ENCODE measurements at places on chromosomes 2 and 18.

DNA sequence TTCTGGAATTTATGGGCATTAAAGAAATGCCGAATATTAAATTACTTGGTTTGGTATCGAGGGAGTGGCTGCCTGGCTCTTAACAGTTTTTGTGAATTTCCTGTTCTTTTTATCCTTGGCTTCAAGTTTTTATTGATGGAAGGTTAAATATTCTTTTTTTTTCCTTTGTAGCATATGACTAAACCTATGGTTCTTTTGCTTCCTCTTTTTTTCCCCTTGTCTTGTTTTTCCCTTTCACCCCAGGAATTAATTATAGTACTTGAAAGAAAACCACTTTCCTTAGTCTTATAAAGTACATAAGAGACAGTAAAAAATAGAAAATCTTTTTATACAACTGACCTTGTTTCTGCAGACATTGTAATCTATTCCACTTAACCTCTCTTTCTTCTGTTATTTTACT lies 42.4 kb downstream of the MGAT5 start:
- no peak for DNase-seq

DNA sequence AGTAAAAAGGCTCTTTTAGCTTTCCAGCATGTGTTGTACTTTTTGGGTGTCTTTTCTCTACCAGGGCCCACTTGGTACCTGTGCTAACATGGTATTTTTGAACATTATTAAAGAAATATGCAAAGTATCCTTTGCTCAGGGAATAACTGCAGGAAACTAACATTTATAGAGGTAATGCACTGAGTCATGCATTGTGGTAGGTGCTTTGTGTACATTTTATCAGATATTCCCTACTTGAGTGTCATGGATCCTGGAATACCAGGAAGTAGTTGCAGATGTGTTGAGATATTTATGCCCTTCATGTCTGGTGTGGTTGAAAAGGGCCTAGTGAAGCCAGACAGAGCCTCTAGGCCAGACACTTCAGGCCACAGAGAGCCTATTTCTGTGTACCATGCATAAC lies 215.5 kb upstream of the CYRIA start:
- no peak for DNase-seq

DNA sequence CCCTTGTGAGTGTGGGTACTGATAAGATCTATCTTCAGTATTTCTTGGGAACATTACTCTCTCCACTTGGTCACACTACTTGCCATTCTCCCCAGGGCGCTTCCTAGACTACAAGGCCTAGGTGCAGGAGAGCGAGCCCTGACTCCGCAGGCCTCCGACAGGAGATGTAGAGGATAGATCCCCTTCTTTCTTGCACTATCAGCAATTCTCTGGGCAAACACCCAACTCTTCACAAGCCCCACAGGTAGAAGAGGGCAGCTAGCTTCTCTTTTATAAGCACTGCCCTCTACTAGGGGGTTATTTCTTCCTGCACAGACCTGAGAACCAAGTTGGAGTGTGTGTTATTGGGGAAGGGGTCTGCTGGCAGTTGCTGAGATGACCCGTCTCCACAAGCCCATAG lies 10.7 kb upstream of the RMDN2 start:
- DNase-seq: no peak

- no peak for DNase-seq
Observed at GRCh38 chr2:8993902-8994278, 9.6 kb downstream of the MBOAT2 start.

DNA sequence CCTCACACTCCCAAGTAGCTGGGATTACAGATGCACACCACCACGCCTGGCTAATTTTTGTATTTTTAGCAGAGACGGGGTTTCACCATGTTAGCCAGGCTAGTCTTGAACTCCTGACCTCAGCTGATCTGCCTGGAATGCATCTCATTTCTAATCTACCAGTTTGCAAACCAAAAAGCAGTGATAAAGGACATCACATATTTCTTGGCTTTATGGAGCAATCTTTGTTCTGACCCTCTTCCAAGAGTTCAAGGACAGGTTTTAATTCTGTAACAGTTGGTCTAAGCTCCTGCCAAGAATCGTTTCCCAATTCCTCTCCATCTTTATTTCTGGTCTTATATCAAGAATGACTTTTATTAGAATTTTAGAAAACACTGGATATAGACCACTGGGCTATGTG lies 67.7 kb downstream of the SLC40A1 start:
- no peak for DNase-seq

DNA sequence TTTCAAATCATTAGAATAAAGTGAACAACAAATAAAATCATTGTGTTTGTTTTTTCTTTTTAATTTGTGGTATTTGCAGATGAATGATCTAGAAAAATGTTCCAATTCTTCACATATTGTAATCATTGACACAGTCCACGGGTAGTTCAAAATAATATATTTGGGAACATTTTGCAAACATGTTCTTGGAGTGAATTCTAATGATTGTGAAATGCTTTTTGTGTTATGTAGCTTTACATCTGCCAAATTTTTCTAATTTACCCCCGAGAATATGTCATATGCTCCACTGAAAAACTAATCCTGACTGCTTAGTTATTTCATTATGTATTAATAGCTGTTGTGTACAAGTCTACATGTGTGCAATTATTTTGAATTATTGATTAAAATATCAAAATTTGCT lies 1468.4 kb upstream of the NXPH2 start:
- no peak for DNase-seq

- DNase-seq: no peak
Observed at GRCh38 chr2:40036241-40036640, 257.2 kb upstream of the THUMPD2 start.

DNA sequence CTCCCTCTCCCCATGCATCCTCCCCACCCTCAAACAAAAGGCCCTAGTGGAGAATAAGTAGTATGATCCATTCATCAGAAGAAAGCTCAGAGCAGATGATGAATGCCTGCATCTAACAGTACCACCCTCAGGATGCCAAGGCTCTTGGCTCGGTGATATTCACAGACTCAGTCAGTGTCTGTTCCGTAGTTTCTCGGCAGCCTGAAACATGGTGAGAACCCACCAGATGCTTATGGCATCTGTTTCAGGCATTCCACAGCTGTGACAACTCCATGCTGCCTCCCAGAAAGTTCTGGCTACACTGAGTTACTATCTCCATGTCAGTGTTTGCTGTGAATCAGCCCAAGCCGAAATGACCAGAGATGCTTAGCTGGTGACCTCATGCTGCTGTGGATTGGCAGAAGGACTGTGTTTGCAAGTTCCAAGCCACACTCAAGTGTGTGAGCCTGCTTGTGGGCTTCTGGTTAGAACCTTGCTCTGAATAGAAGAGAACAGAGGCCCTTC lies 83.9 kb downstream of the WDSUB1 start:
- no peak for DNase-seq

DNA sequence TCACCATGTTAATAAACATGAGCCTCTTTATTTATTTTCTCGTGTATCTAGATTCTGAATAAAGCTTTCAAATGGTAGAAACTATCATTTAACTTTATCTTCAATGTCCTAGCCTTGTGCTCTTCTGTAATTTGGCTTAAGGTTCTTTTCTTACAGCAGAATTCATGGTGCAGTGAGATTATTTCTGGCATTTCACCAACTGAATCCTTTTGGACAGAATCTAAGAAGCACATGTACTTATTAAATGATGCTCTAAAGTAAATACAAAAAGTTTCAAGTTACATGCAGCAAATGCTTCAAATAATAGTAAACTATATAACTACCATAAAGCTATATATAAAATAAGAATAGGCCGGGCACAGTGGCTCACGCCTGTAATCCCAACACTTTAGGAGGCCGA lies 65.9 kb downstream of the AP1S3 start:
- no peak for DNase-seq

DNA sequence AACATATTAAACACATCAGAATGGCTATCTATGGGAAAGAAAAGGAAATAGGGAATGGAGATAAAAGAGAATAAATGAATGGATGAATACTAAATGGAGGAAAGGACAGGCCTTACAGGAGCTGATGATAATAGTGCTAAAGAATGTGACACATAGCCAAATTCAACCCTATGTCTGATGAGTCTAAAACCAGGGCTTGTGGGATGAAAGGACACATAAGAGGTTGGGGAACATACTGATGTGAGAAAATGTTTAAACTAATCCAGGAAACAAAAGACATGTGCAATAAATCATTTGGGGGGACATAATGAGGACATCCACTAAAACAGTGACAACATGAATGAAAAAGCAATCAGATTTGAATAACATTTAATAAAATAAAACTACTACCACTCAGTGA lies 120.0 kb downstream of the DYM start:
- no peak for DNase-seq

GRCh38 chr2:73851274-73851673 lies 22.5 kb downstream of the STAMBP start:
- no peak for DNase-seq

DNA sequence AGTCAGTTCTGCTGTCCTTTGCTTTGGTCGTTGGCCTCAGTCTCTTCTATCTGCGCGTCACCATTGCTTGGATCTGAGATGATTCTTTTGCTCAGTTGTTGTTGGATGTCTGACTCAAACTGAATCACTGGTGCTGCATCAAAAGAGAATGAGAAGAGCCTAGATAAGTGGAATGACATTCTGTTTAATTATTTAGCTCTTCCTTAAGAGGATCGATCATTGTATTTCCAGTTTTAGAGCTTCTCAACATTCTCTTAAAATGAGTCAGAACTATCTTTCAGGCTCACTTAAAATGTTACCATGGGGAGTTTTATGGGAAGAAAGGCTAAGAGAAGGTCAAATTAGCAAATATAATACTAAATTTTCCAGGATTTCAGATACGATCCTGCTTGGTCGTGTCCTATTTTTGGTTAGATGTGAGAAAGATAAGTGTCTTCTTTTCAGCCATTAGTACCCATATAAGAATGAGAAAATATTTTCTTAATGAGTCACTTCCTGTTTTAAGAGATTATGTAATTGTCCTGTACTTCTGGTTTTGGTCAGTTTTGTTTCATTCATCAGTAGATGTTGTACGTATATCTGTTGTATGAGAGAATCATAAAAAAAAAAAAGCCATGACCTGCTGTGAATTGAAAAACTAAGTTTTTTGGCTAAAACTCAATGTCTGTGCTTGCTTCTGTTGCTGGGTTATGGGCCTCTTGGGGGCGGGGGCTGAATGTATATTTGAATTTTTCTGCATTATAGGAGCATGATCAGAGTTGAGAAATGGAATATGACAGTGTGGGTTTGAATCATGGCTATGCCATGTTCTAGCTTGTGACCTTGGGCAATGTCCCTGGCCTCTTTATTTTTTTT lies 31.6 kb upstream of the CASP10 start:
- DNase-seq: no peak

- DNase-seq: no peak
Observed at GRCh38 chr2:239576784-239577685, 176.2 kb upstream of the HDAC4 start.

DNA sequence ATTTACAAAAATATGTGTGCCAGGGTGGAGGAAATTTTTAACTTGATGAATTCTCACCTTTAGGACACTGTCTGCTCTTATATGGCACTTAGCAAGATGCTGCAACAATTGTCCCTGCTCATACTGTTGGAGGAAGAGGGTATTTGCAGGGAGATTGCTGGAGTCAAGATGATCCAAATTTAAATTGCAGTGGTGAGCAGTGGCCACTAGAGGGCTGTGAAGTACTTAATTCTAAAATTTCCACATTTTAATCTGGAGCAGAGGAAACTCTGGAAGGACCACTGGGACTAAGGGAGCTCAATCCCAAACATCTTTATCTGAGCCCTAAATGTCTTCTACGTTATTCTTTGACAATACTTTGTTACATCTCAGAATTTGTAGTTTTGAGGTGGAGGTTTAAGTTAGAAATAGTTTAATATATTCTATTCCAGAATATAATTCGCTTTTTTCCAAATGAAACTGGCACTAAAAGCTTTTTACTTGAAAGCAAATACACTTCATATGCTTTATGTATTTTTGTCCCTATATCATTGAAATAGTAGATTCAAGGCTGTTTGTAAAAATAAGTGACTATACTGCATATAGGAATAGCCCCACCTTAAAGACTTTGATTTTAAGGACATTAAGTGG lies 33.0 kb upstream of the PTH2R start:
- DNase-seq: peak; percentile 49

DNA sequence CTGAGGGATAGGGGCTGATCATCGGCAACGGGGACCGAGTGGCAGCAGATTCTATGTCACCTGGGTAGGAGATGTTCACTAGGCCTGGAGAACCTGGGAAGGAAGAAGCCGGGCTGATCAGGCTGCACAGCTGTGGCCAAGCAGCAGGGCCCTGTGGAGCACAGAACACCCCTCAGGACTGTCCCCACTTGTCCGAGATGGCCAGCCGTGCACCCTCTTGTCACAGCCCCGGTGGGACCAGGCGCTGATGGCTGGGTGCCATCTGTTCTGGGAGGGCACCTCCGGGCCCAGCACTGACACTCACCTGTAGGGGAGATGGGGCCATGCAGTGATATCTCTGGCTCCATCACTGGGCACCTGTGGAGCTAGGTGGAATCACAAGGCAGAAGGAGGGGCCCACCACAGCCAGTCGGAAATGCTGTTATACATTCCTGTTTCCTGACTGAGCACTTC lies 217.9 kb upstream of the RAB6C start:
- DNase-seq: no peak

- no peak for DNase-seq
Observed at GRCh38 chr2:149423630-149424029, 93.2 kb downstream of the LYPD6 start.

DNA sequence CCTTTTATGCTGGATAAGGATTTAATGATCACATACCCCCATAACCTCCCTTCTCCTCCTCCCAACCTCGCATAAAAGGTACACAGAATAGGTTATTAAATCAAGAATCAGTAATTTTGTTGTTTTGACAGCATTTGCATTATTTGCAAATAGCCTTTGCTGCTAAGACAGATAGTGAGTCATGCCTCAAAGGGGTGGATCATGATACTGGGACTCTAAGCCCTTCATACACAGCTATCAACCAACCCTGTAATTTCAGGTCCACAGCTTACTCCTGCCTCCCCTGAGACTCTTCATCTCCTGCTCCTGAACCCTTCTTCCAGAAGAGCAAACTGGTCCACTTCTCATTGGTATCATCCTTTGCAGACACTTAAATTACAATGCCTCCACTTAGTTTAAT lies 73.8 kb upstream of the KLHL29 start:
- no peak for DNase-seq

DNA sequence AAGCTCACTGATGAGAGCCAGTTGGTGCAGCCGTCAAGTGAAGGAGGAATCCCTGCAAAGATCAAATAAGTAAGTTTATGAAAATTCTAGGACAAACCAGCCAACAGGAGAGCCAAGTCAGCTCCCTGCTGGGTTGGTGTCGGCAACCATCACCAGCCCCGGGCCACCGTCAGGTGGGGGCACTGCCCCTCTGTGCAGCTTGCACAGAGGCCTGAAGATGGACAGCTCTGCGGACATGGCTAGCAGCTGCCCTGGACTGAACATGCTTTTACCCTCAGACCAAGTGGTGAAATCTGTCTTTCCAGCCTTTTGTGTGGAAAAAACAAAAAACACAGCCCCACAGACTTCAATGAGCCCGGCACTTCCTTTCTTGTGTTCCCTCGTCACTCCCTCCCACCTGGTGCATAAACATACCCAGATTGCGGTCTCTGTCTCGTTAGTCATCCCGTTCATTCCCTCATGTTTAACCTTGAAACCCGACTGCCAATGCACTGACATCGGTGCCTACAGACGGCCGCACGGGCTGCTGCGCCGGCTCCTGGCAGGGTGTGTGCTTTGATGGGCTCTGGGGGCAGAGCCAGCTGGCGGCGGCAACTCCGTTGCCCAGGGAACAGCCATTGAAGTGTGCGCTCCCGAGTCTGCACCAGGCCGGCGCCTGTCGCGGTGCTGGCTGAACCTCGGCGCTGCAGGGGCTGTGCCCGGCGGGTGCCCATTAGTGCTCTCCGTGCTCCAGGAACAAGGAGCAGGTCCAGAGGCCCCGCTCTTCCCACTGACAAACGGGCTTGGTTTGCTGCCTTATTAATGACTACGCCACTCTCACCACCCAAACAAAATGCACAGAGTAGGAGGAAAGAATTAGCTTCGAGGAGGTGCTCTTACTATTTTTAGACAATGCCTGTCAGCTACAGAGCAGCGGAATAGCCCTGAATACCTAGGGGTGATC lies 95.3 kb downstream of the EIPR1 start:
- DNase-seq: no peak
